Thymus (tissue), 14 donors: ENCODE measurements at places on chromosomes 6 and 20. TPM values are rescaled to one million over a fixed set of nuclear protein-coding genes. Genes with fewer than 3 reads are reported as not detected.

Gene CCR6
- 2.7 TPM for total RNA-seq

Gene GLYATL3
- 0.33 TPM for total RNA-seq

Gene CD109
- total RNA-seq: 5.0 TPM

Gene SIRPB2
- total RNA-seq: 1.2 TPM

Gene TAGAP
- 22.3 TPM for total RNA-seq

Gene BPIFB1
- 0.24 TPM for total RNA-seq

Gene BHLHE23
- total RNA-seq: 0.42 TPM

Gene PLA2G7
- total RNA-seq: 9.3 TPM

Gene GNAS-AS1
- total RNA-seq: 0.76 TPM

Gene SLC32A1
- total RNA-seq: not detected

Gene ADAM33
- 0.90 TPM for total RNA-seq

Gene MLN
- total RNA-seq: 0.61 TPM

Gene CCN6
- not detected for total RNA-seq

Gene CABLES2
- total RNA-seq: 2.0 TPM
